ENCODE measurements at places on chromosomes 2 and 18.

GRCh38 chr18:76885001-76885400 lies 62.6 kb downstream of the ZNF236 start:
- no peak for DNase-seq

- no peak for DNase-seq
Observed at GRCh38 chr2:439077-439476, 151.2 kb upstream of the ALKAL2 start.

DNA sequence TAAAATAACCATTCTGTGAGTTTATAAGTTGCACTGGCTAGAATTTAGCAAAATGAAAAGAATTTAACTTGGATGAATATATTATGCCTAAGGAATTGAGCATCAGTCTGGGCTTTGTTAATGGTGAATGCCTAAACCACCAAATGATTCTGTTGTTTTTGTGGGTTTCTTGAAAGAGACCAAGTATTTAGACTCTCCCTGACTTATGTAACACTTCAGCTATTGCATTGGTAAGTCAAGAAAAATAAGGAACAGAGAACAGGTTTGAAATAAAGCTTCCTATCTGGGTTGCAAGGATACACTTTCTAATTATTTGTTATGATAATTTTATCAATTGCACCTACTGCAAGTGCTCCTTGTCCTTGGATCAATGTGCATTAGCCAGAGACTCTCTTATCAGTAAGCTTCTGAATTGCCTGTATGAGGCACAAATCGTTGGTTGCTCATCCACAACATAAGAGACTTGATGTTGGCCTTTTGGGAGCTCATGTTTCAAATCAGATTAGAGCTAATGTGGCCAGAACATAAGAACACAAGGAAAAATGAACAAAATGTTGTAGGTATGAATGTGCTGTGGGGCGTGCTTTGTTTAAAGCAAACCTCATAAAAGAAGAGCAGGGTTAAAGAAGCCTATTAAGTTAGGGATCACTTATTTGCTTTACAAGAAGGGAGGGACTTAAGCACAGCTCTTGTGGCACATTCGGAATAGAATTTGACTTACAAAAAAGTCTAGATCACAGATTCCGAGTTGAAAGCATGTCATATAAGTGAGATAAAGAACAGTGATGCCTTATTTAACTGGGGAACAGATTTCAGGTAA lies 37.2 kb downstream of the PRKCE start:
- no peak for DNase-seq

GRCh38 chr2:62114564-62114963 lies 81.4 kb upstream of the B3GNT2 start:
- DNase-seq = no peak

- peak; percentile 2 for DNase-seq
Observed at GRCh38 chr2:169107645-169108044, 38.3 kb downstream of the DHRS9 start.

DNA sequence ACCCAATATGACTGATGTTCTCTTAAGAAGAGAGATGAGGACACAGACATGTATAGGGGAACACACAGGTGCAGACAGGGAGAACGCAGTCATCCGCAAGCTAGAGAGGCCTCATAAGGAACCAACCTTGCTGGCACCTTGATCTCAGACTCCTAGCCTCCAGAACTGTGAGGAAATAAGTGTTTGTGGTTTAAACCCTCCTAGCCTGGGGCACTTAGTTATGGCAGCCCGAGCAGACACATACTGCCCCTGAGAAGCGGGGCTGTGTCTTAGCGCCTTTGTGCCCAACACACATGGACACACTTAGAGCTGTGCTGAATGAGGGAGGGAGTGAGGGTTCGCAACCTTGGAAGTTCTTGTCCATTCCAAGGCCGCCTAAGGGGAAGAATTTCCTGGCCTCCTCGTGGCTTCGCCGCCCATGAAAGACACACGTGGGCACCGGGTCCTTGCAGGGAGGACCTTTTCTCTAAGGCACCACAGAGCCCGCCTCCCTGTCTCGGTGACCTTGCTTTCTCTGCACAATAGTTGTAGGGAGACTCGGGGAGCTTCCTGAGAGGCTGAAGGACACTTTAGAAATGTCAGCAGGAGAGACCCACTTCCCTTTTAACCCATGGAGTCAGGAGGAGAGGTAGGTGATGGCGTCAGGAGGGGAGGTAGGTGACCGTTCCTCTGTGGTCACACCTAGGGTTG lies 224.5 kb upstream of the HDAC4 start:
- DNase-seq = no peak

GRCh38 chr2:63842149-63843061 lies 709 bp downstream of the UGP2 start:
- no peak for DNase-seq

DNA sequence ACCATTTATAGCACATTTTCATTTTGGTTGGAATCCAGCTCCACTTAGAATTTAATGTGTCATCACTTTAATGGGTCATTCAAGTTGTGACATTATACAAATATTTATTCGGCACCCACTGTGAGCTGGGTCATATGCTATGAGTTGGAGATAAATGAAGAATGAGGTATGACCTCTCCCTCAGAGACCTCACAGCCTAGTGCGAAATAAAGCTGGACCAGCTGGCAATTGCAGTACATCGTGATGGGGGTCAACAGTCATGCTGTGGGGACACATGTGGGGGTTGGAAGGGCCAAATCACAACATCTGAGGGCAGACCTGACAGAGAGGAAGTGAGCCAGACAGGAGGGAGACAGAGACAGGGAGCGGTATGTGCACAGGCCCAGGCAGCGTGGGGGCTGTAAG lies 175.4 kb downstream of the MAIP1 start:
- no peak for DNase-seq

GRCh38 chr2:180202467-180202951 lies 195.4 kb upstream of the CWC22 start:
- no peak for DNase-seq

GRCh38 chr2:212548455-212548819 lies 9.8 kb upstream of the ERBB4 start:
- no peak for DNase-seq

GRCh38 chr2:105183555-105184323 lies 57.8 kb upstream of the GPR45 start:
- DNase-seq = no peak

- no peak for DNase-seq
Observed at GRCh38 chr2:54602736-54603322, 120.6 kb upstream of the EML6 start.

DNA sequence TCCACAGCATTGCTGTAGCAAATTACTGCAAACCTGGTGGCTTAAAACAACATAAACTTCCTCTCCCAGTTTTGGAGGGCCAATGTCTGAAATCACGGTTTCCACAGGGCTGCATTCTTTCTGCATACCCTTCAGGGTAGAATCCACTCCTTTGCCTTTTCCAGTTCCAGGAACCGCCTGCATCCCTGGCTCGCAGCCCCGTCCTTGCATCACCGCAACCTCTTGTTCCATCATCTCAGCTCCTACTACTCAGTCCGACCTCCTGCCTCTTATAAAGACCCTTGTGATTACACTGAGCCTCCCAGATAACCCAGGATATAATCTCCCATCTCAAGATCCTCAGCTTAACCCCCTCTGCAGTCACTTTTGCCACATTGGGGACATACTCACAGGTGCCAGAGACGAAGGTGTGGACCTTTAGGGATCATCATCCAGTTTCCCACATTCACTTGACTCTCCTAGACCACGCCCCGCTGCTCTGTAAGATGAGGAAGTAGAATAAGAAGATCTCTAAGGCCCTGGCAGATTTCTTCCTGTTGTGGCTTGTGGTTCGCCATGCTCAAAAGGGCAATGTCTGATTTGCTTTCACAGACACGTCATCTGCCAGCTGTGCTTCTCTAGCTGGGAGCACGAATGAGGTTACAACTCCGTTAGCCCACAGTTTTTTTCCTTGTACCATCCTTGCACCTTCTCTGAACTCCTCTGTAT lies 103.6 kb upstream of the AGAP1 start:
- no peak for DNase-seq

DNA sequence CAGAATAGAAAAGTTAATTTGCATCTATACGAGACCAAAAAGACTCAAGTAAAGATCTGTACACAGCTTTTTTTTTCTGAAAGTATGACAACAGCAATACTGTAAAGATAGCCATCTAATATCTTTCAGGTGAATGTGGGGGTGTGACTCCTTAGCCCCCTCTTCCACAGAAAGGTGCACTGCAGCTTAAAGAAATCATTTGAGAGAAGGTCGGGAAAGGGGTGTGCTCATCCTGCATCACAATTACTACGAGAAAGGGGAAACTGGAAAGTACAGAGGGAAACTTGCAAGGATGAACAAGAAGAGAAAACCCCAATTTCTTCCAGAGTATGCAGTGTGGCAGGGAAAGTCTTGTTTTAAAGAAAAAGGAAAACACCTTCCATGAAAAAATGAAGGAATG lies 255.6 kb downstream of the CCDC178 start:
- no peak for DNase-seq

DNA sequence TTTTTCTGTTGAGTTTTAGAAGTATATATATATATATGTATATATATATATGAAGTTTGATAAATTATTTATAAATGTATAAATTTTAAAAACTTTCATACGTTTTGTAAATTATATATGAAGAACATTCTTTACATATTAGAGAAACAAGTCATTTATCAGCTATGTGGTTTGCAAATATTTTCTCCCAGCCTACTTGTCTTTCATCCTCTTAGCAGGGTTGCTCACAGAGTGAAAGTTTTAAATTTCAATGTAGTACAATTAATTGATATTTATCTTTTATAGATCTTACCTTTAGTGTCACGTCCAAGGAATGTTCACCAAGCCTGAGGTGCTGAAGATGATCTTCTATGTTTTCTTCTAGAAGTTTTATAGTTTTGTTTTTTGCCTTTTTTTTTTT lies 78.3 kb upstream of the HS6ST1 start:
- no peak for DNase-seq

GRCh38 chr2:37683921-37684780 lies 12.7 kb upstream of the CDC42EP3 start:
- DNase-seq = no peak

- no peak for DNase-seq
Observed at GRCh38 chr2:184890311-184890710, 292.0 kb downstream of the ZNF804A start.

DNA sequence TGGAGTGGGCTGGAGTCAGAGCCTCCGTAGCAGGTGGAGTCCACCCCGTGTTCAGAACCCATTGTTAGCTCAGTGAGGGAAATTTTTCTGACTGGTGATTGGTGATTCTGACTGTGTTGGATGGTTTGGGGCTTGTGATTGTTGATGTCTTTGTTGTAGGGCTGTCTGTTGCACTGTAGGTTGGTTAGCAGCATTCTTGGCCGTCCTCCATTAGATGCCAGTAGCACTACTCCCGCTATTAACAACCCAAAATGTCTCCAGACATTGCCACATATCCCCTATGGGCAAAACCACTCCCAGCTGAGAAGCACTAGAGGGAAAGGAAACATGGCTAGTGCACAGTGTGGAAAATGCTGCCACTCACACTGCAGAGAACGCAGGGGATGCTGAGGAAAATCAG lies 51.7 kb downstream of the ARMC9 start:
- DNase-seq = no peak

DNA sequence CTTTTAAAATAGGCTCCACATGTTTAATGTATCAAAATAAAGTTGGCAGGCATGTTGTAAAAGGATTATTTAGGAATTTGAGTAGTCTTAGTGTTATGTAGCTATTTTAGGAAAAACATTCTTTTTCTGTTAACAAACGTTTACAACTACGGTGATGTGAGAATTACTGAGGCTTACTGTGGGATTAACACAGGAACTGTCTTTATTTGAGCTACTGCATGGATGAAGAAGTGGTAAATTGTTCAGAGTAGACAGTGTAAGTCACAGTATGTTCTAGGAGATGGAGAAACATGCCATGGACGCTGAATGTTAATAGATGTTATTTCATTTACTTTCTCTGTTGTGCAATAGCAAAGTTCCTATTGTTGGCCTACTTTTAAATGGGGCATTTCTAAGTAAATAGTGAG lies 1.6 kb downstream of the PPM1B start:
- DNase-seq = no peak

DNA sequence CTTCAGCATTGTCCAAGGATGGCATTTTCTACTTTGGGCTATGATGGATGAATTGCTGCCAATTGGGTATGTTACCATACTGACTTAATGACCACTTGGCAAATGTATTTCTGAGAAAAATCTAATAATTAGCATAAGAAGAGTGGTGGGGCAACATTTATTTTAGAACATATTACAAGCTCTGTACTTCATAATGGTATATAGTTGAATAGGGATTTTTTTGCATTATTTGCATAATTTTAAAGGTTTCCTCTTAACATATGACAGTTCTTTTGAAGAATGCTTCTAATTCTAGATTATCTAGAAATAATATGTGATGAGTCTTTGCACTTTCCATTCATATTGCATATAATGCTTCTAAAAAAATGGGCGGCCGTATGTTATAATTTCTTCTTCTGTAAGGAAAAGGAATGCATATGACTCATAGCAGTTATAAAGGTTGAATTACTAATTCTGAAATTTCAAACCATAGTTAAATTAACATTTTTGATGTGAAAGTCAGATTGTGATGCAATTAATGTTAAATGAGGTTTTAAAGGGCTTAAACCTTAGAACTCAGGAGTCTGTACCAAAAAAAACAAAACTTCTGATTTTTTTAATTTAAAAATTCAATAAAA lies 1652.3 kb upstream of the SLC39A10 start:
- no peak for DNase-seq

DNA sequence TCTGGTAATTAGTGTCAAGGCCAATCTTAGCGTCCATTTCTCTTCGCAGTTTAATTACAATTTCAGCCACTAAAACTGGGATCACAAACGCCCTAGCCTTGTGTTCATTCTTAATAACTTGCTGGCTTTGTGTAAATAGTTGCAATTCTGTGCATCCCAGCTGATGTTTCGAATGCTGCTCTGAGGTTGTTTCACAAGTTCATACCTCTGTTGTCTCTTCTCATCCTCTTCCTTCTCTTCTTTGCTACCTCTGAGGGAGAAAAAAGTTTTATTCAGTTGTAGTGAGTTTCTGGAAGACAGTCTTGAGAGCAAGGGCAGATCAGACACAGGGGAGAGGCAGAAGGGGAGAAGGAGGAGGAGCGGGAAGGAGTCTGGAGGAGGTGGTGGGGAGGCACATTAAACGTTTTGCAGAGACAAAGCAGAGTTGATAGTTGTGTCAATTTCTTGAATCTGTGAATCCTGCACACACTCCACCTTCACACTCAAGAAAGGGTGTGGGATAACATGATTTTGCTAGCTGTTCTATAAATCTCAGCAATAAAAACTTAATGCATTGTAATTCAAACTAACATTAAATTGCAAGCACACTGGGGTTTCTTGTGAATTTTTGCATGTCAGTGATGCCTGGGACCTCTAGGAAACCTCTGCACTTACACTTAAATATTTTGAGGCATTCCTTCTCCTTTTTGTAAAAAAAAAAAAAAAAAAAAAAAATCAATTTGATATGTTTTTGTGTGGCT lies 6.8 kb downstream of the MEIS1 start:
- DNase-seq = no peak

GRCh38 chr2:226190479-226191252 lies 609.0 kb downstream of the IRS1 start:
- DNase-seq = no peak

DNA sequence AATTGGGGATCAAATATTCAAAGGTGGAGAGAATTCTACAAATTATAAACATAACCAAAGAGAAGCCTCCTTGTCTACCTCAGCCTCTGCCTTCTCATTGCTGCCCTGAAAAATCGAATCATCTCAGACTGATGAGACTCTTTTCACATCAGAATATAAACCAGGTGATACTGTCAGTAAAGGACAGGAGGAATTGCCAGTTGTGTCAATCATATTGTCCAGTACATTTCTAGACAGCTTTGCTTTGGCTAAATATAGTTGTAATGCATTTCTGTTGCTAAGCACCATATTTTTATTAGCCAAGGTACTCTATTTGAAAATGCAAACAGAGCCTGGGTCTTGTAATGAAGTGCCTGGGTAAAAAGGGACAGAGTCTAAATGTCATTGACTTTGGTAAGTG lies 92.6 kb upstream of the TLK1 start:
- DNase-seq = no peak

GRCh38 chr2:207286106-207286505 lies 120.4 kb upstream of the KLF7 start:
- DNase-seq = no peak
